ENCODE measurements at places on chromosomes 5 and 9. TPM values are rescaled to one million over a fixed set of nuclear protein-coding genes. Genes with fewer than 3 reads are reported as not detected.
A peak's percentile ranks its signal among the peaks of the same experiment; 100 is the strongest.

DNA sequence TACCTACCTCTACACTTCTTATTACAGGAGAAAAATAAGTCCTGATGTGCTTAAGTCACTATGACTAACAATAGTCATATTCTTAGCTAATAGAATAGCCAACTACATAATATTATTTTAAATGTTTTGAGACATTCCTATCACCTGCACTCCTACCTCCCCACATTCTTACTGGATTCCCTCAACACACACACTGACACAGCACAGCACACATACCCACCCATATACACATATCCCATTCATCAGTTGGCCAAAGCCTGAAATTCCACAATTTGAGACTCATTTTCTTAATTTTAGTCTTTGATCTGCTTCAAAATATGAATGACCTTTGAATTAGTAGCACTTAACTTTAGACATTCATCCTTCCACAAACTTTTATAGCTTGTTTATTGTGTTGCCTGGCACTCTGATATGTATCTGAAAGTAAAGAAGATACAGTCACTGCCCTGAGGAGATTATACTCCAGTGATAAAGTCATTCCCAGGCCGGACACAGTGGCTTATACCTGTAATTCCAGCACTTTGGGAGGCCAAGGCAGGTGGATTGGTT lies 168.3 kb upstream of the RASA1 start:
- no peak for DNase-seq

The OMD gene
- 20.5 TPM for total RNA-seq

The PARP8 gene
- 25.9 TPM for total RNA-seq

DNA sequence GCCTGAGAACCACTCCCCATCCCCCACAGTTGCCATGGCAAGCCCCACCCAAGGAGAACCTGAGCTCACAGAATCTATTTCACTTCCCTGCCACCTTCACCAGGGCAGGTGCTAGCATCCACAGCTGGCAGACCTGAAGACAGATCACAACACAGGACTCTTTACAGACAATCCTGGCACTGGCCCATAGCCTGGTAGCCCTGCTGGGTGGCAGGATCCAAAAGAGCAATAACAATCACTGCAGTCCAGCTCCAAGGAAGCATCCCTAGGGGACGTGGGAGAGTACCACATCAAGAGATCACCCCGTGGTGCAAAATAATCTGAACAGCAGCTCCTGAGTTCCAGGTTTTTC lies 463.2 kb upstream of the PIK3R1 start:
- no peak for DNase-seq

GRCh38 chr9:5832071-5832537 lies 813 bp downstream of the ERMP1 start:
- DNase-seq = no peak

The OR1K1 gene
- total RNA-seq = not detected

DNA sequence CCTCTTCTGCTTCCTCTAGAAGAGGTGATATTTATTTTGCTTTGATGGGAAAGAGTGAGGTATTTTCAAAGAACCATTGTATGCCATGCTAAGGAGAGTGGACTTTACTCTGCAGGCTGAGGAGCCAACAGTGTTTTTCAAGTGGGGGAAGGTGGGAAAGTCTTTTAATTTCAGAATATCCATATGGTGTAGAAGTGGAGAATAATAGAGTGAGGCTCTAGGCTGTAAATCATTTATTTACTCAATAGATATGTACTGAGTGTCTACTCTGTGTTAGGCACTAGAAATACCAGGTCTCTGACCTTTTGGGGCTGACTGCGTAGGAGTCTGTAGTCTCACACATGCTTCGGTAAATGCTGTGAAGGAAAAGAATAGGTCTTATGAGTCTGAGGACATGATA lies 30.7 kb upstream of the TENT2 start:
- no peak for DNase-seq

DNA sequence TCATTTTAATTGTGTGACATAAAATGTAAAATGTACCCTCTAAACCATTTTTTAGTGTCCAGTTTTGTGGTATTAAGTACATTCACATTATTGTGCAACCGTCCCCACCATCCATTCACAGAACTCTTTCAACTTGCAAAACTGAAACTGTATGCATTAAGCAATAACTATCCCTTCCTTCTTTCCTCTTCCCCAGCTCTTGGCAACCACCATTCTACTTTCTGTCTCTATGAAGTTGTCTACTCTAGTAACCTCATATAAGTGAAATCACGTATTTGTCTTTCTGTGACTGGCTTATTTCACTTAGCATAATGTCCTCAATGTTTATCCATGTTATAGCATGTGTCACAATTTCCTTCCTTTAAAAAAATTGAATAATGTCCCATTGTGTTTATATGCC lies 142.4 kb downstream of the C9orf152 start:
- no peak for DNase-seq

- DNase-seq = no peak
Observed at GRCh38 chr9:135850737-135851136, 56.6 kb downstream of the CAMSAP1 start.

DNA sequence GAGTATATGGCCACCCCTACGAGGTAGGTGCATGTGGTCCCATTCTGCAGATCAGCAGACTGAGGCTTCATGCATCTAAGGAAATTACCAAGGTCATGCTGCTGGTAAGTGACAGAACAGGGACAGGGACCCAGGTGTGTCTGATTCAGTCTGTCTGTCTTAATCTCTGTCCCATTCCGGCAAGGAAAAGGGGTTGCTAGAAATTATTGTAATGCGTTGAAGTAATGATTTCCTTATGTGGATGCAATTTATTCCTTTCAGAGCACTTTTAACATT lies 76.8 kb downstream of the AMBP start:
- no peak for DNase-seq

The EIF4EBP3 gene
- total RNA-seq = 0.69 TPM

DNA sequence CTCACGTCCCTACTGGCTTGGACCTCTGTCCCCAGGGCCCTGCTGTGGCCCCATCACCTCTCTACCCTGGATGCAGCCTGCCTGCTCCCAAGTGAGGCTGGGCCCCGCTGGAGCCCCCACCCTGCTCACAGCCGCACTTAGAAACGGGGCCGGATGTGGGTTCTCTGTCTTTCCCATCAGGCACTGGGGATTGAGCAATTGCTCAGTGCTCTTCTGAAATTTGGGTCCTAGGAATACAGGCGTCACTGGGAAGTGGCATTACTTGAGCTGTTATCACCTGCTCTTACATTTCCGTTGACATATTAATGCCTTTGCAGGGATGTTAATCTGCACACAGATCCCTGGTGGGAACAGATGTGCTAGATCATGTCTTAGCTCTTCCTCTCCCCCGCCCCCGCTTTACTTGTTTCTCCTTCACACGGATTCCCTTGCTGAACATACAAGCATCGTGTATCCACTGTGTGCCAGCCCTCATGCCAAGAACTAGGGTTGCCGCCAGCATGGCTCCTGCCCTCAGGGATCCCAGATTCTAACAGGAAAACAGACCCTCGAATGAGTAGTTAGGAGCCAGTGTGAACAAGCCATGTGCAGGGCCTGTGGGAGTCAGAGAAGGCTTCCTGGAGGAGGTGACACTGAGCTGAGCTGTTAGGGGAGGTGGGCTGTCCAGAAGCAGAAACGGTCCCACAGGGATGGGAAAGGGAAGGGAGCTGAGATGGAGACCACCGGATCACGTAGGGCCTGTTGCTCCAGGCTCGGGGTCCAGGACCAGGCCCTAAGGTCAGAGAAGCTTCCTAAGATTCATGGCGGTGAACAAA lies 65.1 kb downstream of the NEK6 start:
- no peak for DNase-seq

GRCh38 chr5:2877522-2877921 lies 126.0 kb upstream of the IRX2 start:
- DNase-seq = no peak

- DNase-seq = no peak
Observed at GRCh38 chr9:129712634-129713401, 40.0 kb downstream of the PTGES start.

The TLX3 gene
- total RNA-seq = 0.32 TPM

DNA sequence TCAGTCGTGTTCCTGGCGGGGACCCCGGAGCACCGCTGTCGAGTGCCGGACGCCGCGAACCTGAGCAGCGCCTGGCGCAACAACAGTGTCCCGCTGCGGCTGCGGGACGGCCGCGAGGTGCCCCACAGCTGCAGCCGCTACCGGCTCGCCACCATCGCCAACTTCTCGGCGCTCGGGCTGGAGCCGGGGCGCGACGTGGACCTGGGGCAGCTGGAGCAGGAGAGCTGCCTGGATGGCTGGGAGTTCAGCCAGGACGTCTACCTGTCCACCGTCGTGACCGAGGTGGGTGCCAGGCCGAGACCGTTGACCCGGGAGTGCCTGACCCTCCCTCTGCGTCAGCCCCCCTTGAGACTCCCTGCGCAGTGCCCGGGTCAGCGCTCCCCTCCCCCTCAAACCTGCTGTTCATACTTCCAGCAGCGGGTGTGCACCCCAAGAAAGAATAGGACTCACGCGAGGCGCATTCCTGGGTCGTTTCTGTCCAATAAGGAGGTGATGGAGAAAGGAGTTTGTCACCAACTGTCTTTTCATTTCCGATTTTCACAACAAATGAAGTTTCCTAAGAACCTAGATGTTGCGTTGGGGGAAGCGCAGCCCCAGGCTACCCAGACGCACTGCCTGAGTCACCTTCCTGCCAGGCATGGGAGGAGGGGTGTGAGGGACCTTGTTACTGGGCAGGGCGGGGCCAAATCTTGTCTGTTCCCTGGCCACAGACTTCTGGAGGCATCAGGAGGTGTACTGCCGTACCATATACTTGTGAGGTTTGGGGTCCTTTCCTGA lies 722 bp downstream of the SLC22A4 start:
- DNase-seq = no peak

DNA sequence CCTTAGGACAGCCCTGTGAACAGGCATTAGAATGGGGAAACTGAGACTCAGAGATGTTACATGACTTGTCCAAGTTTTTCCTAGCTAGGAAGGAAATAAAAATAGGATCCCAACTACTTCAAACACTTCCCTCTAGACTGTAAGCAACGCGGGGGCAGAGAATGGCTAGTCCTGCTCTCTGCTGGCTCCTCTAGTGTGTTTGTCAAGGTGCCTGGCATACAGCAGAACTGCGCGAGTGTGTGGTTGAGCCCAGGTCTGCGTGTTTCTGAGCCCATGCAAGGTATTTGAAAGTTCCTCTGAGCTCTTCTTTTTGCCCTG lies 152.5 kb downstream of the MACROH2A1 start:
- DNase-seq = no peak

The CDC20B gene
- total RNA-seq = not detected

DNA sequence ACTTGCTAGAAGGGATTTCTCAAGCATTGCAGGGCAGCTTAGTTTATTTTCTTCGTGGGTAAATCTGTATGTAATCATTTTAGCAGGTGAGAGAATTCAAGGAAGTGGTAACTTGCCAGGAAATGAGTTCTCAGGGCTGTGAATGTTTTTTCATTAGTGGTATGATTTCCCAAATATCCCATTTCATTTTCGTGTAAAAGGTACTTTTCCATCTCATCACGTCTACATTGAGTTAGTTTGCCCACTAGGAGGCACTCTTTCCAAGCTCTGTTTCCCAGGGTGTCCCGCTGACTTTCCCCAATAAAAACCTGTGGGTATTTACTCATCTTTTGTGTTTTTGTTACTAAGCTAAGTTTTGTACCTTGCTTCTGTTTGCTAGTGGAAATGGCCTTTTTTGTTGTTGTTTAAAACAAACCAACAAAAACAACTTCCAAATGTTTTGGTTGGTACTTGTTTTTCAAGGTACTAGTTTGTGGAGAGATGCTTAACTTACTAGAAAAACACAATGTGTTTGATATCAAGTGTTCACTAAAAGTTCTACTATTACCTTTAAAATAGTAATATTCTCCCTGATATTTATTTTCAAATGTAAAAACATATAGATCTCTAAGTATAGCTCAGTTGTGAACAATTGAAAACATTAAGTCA lies 373.6 kb downstream of the ADGRV1 start:
- peak; percentile 62 for DNase-seq
